ENCODE measurements at places on chromosomes 13 and 19.
A peak's percentile ranks its signal among the peaks of the same experiment; 100 is the strongest.

GRCh38 chr19:13430790-13431582 is 75.3 kb downstream of the CACNA1A start:
- DNase-seq, result peak; percentile 37

DNA sequence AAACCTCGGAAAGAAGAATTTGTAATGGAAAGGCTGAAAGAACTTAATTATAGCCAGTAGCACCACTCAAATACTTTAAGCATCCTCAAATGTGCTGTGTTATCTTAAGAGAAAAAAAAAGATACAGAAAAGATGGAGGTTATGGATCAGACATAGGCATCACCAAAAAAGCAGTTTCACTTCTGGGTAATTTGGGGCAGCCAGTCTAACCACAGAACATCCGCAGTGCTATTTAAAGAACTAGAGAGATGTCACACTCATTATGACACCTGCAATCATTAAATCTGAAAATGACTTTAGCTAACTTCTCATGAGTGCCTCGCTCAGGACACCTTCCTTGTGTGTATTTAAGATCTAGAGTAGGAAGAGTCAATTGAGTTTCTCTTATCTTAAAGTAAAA is 211.8 kb downstream of the RBM26 start:
- no peak for DNase-seq

DNA sequence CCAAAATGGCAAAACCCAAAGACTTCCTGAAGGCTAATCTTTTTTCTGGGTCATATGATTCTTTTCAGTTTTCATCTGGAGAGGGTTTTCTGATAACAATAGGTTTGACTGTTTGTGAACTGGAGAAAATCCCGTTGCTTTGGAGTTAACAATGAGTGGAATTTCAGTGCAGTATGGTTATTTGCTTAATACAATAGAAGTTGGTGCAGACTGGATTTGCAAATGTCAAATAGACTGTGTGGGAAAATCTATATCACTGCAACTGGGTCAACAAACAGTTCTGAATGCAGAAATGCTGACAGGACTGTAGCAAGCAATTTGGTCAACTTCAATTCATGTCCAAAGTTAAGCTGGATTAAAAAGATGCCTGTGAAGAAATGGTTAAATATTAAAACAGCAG is 267.5 kb upstream of the ARGLU1 start:
- no peak for DNase-seq

DNA sequence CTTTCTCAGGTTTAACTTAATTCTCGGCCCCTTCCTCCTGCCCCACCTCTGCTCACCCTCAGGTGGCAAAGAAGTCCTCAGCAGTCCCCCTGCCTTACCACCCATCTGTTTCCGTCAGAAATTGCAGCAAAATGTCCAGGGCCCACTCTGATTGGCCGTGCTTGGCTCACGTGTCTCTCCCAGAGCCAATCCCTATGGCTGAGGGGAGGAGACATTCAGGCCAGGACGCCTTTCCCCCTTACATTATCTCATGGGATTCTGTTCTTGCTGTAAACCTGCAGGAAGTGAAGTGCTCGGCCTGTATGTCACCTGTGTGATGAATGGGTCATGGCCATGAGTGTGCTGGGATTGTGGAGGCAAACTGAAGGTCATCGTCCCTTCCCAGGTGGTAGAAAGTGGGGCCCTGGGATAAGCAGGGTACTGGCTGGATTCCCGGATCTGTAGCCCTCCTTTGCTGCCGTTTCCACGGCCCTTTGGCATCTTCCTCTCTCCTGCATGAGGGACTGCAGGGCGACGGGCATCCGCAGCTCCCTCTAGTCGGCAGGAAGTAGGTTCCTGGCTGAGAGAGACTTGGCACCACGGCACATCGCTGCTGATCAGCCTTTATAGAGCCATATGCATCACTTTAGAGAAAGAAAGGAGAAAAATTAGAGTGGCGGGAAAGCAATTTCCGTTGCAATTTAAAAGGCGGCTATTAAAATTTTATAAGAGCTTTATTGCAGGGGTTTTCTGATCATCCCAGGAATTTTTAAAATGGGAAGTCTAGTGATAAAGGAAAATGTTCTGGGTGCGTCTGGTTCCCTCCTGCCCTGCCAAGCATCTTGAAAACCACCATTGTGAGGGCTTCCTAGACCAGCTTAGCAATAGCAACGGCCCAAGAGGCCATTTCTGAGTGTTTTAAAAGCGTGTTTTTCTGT is 118.2 kb downstream of the SIPA1L3 start:
- peak; percentile 25 for DNase-seq

DNA sequence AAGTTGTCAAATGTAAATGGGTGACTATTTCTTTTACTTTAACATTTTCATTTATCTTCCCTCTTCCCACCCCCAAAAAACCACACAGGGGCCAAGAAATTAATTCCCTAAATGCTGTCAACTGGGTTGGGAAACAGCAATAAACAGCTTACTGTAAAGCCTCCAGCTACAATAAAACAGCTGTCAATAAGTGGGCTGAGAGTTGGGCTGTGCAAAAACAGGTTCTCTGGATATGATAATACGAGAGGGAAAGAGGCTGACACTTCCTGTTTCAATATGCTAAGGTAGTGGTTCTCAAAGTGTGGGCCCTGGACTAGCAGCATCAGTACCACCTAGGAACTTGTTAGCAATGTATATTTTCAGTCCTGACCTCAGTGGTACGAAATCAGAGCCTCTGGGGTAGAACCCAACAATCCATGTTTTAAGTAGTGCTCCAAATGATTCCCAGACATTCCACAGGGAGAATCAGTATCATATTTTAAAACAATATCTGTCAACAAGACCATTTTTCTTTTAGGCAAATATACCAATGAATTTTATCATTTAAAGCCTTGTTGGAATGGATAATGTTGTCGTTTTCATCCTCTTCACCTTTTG is 8.4 kb downstream of the PCDH9 start:
- no peak for DNase-seq

- no peak for DNase-seq
These were observed 515.8 kb downstream of the KLF12 start for GRCh38 chr13:73618275-73618865.

- peak; percentile 59 for DNase-seq
These were observed 1.9 kb downstream of the TPM4 start for GRCh38 chr19:16077984-16078758.

DNA sequence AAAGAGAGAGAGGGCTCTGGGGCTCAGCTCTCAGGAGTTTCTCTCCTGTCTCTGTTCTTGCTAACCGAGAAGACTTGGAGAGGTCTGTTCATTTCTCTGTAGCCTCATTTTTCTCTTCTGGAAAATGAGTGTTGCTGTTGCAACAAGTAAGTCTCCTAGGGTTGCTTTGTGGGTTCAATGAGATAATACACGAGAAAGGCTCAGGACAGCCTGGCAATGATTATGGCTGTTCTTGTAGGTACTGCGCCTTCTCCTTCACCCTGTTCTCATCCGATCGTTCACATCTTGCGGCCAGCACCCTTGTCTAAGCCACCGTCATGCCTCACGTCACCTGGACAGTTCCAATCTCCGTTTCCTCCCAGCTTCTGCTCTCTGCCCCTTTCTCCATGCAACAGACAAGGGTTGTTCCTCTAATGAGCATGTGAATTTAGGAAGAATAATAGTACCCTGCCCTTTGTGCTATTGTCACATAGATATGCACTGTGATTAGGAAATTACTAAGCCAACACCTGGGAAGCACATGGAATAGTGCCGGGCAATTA is 4.2 kb downstream of the C5AR1 start:
- DNase-seq, result no peak

DNA sequence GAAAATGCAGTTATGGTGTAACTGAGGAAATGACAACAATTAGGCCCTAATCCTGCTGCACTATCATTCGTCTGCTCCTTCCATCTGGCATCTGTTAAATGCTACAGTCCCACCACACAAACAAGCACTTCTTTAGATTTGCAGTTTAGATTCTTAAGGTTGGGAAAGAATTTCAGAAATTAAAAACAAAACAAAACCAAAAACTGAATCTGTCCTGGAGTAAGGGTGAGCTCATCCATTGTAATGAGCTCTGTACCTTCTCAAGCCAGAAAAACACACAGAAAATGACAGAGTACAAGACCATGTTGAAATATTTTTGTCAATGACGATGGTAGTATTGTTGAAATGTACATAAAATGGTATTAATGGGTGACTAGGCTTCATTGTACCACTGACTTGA is 28.3 kb downstream of the SMAD9 start:
- DNase-seq, result no peak

DNA sequence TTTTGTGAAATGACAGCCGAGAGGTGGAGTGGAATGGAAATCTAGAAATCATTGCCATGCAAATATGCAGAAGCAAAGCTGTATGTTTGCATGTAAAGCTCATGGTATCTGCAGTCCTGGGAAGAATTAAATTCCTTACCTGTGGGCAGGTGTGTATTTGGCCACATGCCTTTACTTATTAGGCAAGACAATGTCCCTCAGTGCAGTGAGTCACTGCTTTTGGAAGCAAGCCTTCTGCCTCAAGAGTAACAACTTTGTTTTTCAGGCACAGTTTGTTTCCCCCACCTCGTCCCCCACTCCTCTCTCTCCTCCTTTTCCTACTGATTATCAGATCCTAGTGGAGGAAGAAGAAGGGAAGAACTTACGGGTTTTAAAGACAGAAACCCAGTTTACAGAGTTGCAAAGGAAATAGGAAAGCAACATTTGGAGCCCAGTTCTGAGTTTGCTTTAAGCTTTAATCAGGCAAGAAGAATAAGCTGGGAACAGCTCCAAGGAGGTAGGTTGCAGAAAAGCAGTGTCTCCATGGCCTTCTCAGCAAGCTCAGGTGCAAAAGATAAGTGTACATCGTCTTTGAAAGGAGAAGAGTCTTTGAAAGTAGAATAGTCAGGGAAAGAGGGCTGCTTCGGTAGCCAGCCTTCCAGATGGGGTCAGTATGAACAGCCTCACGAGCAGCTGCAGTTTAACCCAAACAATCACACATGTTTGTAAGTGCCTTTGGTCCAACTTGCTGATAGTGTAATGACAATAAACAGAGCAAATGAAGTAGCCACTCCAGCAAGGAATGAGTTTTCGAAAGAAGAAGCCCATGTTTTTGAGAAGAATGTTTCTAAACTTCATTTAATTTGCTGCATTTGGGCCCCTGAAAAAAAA is 190.1 kb downstream of the KLF5 start:
- DNase-seq, result no peak

- DNase-seq, result no peak
These were observed 39.3 kb downstream of the C13orf46 start for GRCh38 chr13:113934576-113934975.

- no peak for DNase-seq
These were observed 20.0 kb downstream of the GNA11 start for GRCh38 chr19:3114018-3114726.

DNA sequence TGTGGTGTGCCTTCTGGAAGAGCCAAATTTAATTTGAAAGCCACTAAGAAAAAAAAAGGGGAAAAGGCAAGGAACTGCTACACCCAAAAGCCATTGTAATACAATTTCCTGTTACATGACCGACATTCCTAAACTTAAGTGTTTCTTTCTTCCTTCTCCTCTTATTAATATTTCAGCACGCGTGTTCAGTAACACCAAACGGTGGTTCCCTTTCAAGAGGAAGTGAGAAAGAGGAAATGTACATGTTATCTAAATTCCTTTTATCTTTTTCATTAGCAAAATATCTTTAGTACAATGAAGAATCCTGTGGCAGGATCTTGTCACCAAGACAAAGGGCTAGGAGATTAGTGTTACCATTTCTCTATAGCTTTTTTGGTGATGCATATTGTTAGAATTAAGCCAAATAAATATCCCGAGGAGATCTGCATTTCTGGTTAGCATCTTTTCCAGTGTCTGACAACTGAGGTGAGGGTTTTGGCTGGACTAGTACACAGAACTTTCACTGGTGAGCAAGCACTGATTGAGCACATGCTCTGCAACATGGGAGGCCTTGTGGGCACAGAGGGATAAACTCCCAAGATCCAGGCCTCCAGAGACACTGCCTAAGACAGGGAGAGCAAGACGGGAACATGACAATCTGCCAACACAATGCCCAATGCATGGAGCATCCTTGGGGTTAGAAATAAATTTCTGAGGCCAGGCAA is 22.1 kb downstream of the LATS2 start:
- DNase-seq, result no peak

- no peak for DNase-seq
These were observed 733 bp upstream of the ENOX1 start for GRCh38 chr13:43787518-43787891.

GRCh38 chr13:78460176-78460575 is 143.2 kb downstream of the POU4F1 start:
- DNase-seq, result no peak

DNA sequence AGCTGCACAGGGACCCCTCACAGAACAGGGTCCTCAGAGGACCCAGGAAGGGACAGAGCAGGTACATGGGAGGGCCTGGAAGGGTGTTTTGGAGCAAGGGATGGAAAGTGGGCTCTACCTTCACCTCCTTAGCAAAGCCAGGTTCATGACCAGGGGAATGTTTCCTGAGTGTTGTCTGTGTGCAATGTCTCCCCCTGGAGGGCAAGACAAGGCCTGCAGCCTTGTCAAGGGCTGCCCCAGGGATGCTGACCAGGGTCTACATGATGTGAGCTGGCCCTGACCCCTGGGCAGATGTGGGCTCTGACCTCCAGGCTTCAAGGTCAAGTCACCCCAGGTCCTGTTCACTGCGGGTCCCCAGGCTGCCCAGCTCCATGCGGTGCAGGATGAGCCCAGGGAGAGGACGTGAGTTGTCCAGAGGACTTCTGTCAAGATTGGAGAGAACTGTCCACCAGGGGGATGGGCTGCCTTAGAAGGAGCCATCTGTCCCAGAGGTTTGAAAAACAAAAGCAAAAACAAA is 1.0 kb upstream of the CEACAM1 start:
- peak; percentile 46 for DNase-seq

DNA sequence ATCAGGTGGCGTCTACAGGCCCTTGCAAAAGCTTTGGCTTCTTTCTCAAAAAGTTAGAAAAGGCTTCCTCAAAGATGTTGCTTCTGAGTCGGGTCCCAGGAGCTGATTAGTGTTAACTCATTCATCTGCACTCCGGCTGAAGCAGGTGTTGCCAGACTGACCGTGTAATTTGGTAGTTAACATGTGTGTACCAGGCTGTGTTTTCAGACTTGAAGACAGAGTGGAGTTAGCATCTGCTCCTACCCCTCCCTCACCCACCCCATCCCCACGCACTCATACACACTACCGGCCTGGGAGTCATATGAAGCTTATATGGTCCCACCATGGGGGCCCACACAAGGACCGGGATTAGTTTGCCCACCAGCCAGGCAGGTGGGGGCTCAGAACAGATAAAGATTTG is 111.5 kb downstream of the DNAJC15 start:
- DNase-seq, result no peak

- DNase-seq, result no peak
These were observed 522.1 kb downstream of the DCT start for GRCh38 chr13:93957371-93957770.

Measured in A172 (cell line).